Activated CD4-positive, alpha-beta T cell treated with anti-CD3 and anti-CD28 coated beads, Interleukin-2, amount 10 ng/mL, durations not matched to agents 7 days and 5 days (primary cell): ENCODE measurements at places on chromosomes 1 and 21. TPM values are rescaled to one million over a fixed set of nuclear protein-coding genes. Genes with fewer than 3 reads are reported as not detected.

The HHIPL2 gene
- 0.10 TPM for total RNA-seq

The CR1L gene
- not detected for total RNA-seq

The IFNGR2 gene
- 11.8 TPM for total RNA-seq

The RSBN1 gene
- 30.8 TPM for total RNA-seq

The FMN2 gene
- total RNA-seq = not detected

The PPFIA4 gene
- 16.1 TPM for total RNA-seq

The SLAMF7 gene
- total RNA-seq = 12.8 TPM

The TNFAIP8L2 gene
- 38.4 TPM for total RNA-seq

The PGLYRP3 gene
- total RNA-seq = not detected

The CPTP gene
- total RNA-seq = 27.6 TPM
